H9 (cell line): ENCODE measurements at places on chromosomes 13 and 19. TPM values are rescaled to one million over a fixed set of nuclear protein-coding genes. Genes with fewer than 3 reads are reported as not detected.

Gene ONECUT3
- 0.04 and 0.07 TPM in 2 replicates for total RNA-seq

Gene LILRB5
- total RNA-seq, result 0.09 TPM in 1 of 2 replicates, not detected in the other

DNA sequence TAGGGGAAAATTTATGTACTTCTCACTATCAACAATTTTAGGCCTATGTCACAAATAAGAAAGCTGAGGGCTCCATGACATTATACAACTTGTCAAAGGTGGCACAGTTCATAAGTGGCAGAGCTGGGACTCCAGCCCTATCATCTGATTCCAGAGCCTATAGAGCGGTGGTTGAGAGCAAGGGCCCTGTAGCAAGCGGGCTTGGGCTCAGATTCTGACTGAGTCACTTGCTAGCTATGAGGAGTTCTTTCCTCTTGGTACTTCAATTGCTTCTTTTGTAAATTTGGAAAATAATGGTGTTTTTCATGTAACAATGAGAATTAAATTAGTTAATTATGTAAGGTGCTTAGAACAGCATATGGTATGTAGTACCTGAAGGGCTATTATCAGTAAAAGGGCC, 28.7 kb upstream of the FAM216B start:
- no peaks in the 10 kb centered on the region for H3K36me3 ChIP-seq
- H3K4me3 ChIP-seq, result no peak overlapping the region
- DNase-seq, result no peak
- no peaks in the 10 kb centered on the region for H3K27me3 ChIP-seq
- no peak overlapping the region for H3K27ac ChIP-seq

GRCh38 chr19:37966662-37967231, 59.7 kb downstream of the SIPA1L3 start:
- H3K36me3 ChIP-seq, result peaks cover 21% of the 10 kb centered on the region
- no peaks in the 10 kb centered on the region for H3K4me1 ChIP-seq
- no peak for DNase-seq
- no peak overlapping the region for H3K27ac ChIP-seq
